Right renal cortex interstitium (tissue), 3 donors: ENCODE measurements at places on chromosomes 6 and 20.

- DNase-seq = no peak
These were observed 5.0 kb downstream of the FAM209B start for GRCh38 chr20:56537997-56538396.

GRCh38 chr20:38969708-38970107, 7.6 kb downstream of the DHX35 start:
- DNase-seq = no peak

GRCh38 chr6:147080225-147080624, 124.0 kb upstream of the STXBP5 start:
- no peak for DNase-seq

GRCh38 chr6:155317186-155317585, 2.9 kb upstream of the TFB1M start:
- DNase-seq = no peak

- DNase-seq = no peak
These were observed 37.3 kb downstream of the GNAS-AS1 start for GRCh38 chr20:58813369-58813768.

GRCh38 chr6:157233156-157233555, 90.2 kb downstream of the TMEM242 start:
- DNase-seq = no peak

DNA sequence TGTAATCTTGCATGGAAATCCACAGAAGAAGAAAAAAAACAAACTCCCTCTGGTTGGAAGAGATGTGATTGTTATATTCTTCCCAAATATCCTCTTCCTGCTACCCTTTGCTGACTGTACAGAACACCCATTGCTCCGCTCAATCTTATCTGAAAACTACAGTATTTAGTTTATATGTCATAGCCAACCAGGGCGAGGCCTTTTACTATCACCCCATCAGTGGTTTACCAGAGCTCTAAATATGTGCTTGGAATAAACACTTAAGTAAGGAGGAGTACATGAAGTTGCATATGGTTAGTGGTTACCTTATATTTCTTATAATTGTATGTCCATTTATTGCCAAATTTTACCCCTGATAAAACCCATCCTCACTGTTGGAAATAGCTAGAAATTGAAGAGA, 12.2 kb downstream of the PRL start:
- no peak for DNase-seq

GRCh38 chr6:47700596-47700995, 2.2 kb downstream of the ADGRF4 start:
- DNase-seq = no peak

GRCh38 chr20:43820731-43821330, 93.8 kb upstream of the TOX2 start:
- no peak for DNase-seq

DNA sequence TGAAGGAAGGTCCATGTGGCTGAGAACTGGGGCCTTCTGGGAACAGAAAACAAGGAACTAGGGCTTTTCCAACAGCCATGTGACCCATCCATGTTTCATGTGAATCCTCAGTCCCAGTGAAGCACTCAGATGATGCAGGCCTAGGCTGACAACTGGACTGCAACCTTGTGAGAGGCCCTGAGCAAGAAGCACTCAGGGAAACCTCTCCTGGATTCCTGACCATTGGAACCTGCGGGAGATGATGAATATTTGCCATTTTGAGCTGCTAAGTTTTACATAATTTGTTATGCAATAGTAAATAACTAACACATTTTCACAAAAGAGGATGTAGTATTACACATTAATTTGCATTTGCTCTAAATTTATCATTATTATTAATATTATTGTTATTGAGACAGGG, 38.4 kb upstream of the HLA-G start:
- no peak for DNase-seq

GRCh38 chr6:21899708-21900107, 306.2 kb downstream of the SOX4 start:
- no peak for DNase-seq

DNA sequence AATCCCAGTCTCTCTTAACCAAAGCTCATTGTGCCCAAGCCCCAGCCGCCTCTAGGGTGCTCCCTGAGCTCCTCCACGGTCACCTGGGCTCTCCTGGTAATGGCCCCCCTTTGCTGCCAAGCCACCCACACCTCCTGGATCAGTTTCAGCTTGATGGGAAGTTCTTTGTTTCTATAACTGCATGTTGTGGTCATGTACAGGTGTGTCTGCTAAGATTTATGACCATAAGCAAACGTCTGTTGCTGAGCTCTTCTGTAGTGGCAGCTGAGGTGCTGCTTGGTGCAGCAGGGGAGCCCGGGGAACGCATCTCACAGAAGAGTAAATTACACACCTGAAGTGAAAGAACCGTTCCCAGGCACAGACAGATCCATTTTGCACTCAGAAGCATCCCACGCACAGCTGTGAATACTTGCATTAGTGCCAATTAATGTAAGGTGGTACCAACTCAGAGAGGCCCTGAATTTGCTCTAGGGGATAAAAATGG, 194.6 kb upstream of the ARID1B start:
- DNase-seq = no peak

GRCh38 chr6:132443206-132443605, 41.9 kb upstream of the MOXD1 start:
- no peak for DNase-seq

DNA sequence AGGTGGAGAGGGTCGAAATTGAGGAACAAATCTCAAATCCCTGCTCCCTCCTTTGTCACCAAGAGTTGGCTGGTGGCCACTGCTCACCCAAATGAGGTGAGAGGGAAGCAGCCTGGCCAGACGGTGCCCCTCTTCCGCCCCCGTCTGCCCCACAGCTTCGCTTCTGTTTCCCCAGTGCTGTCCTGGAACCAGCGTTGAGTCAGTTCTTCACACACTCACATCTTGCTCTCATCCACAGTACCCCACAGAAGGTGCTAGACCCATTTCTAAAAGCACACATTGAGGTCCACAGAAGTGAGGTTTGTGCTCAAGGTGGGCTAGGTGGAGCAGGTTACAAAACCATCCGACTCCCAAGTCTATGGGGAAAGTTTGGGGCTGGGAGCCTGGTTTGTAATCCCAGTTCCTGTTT, 3.8 kb downstream of the CEBPB start:
- no peak for DNase-seq

- DNase-seq = no peak
These were observed 136.9 kb downstream of the PTCHD4 start for GRCh38 chr6:47974106-47974505.

DNA sequence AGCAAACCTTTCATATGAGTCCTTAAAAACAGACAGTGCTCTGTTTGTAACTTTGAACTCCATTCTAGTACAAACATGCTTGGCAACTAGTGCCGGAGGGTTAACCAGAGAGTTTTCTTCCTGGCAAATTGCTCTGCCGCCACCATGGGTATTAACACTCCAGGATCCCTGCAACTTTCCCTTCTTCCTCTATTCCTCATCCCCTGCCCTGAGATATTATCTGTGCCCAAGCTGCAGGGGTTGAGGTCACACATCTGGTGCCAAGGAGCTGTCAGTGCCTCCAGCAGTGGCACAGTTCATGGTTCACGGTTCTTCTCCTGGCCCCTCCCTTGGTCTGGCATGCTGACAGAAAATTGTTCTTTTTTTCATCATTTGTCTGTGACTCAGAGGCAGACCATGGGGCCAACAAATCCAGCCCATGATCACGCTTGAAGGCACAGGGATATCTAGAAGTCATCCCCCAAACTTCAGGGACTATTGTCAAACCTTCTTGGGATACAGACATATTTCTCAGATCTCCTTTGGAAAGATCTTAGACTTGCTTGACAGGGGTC, 77.5 kb downstream of the ATXN1 start:
- DNase-seq = no peak

GRCh38 chr20:6575912-6576401, 191.5 kb upstream of the BMP2 start:
- no peak for DNase-seq

DNA sequence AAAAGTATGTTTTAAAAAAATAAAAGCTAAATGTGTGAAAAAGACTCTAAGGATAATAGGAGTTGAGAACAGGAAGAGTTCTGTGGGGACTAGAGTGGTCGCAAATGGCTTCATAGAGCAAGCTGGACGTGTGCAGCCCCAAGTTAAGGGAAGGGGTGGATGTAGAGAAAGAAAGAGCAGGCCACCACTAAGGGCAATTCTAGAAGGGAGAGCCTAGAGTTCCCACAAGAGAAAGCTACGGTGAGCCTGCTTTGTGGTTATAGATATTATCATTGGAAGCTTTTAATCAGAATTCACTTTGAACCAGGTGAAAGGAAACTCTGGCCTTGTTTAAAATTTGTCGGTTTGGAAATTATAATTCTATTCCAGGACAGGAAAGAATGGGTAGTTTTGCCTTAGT, 101.6 kb downstream of the HIVEP2 start:
- no peak for DNase-seq

DNA sequence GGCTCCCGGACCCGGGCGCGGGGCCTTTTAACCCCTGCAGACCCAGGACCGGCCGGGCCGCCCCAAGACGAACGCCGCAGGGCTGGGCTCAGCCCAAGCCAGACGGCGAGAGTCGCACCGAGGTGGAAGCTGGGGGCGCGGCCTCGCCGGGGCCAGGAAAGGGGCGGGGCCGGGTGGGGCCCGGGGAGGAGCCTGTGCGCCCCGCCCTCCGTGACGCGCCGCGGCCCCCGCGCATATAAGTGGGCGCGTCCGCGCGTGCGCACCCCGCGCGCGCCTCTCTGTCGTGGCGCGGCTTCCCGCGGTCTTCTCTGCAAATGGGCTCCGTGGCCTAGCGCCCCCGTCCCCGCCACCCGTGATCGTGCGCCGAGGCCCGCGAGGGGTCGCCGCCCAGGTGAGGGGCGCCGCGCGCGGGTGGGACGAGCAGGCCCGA, at the start of gene PPDPF:
Gene PPDPF (plus strand): TSS at position 262 of the 430 bp plus-strand sequence. CDS start 544 bp downstream, outside the sequence.
- DNase-seq = no peak

DNA sequence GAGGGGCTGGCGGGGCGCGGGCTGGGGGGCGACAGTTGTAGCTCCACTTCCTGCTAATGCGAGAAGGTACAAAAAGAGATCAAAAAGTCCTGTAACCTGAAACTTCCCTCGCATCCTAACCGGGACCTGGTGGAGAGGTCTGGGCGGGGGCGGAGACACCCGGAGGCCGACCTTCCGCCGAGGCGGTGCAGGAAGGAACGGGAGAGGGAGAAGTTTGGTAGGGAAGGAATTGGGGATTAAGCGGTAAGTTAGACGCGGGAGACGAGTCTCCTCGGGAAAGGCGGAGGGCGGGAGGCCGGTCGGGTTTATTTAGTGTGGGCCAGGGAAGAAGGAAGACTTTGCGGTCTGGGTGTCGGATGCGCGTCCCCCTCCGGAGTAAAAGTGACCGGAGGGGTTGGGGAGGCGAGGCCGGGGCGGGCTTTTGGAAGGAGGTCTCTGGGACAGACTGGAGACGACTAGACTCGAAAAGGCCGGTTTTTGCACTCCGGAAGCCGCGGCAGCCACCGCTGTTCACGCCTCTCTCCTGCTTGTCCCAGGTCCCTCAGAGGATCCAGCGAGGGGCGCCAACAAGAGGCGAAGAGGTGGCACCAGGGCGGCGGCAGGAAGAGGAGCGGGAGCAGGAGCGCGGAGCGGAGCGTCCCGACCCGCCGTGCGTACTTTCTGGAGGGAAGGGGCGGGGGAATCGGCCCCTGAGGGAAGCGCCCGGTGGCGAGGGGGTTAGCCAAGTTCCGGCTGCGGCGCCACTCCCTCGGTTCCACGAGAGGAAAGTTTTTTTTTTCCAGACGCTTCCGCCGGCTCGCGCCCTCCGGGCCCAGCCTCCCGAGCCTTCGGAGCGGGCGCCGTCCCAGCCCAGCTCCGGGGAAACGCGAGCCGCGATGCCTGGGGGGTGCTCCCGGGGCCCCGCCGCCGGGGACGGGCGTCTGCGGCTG, 734 bp downstream of the TPBG start:
- DNase-seq = peak; percentile 29

DNA sequence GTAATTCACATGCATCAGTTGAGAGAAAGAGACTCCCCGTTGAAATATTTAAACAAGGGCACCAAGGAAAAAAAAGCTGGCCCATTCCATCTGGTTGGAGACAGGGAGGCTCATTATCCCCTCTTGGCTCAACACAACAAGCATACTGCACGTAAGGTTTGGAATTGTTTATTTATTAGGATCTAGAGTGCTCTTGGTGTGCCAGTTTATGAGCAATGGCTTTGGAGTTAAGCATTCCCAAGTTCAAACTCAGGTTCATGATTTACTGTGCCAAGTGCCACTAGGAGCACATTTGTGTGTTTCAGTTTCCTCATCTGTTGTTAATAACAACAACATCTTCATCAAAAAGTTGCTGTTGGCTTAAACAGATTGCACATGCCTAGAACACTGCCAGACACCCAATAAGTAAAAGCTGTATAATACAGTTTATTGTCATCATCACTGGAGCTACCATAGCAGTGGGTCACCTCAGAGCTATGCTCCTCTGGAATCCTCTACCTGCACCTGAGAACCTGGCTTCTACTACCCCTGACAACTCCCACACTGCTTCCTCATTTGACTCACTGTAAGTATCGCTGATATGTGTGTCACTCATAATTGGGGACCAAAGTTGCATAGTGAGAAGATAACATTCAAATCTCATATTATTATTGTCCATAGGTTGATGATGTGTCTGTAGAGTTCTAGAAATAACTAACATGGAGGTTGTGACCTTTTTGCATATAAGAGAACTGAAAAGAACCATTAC, 5.4 kb downstream of the SLC17A3 start:
- DNase-seq = no peak

DNA sequence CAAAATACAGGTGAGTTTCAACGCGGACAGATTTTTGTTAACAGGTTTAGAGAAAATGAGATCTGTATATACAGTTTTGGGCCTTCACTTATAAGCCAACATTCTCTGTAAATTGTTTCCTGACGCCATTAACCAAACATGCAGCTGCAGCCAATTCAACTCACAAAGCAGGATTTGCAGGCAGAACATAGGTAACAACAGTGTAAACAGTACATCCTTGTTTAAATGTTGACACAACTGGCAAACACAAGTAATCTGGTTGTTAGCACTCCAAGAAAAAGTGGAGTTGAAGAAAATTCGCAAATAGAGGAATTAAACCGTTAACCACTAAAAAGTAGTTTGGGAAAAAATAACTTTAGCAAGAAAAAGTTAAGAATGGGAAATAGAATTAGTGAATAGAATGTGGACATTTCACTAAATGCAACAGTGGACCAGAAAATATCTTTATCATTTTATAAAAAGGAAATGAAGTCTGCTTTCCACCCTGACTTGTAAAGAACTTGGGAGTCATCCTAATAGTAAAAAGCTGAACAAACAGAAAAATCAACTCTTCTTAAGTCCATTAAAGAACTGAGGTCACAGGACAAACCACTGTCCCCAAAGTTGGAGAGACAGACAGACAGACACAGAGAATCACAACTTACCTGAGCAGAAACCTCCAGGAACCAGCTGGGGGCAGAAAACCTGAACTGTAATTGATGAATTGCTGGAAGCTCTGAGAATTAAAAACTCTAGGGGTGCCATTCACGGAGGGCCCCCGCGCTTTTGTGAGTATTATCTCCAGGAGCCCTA, 10.1 kb downstream of the SMIM28 start:
- DNase-seq = no peak

GRCh38 chr6:121835662-121836061, 400.2 kb downstream of the GJA1 start:
- no peak for DNase-seq

GRCh38 chr6:54063228-54063539, 48.1 kb upstream of the MLIP start:
- DNase-seq = no peak
